ENCODE measurements at places on chromosomes 5 and 9.
A peak's percentile ranks its signal among the peaks of the same experiment; 100 is the strongest.

DNA sequence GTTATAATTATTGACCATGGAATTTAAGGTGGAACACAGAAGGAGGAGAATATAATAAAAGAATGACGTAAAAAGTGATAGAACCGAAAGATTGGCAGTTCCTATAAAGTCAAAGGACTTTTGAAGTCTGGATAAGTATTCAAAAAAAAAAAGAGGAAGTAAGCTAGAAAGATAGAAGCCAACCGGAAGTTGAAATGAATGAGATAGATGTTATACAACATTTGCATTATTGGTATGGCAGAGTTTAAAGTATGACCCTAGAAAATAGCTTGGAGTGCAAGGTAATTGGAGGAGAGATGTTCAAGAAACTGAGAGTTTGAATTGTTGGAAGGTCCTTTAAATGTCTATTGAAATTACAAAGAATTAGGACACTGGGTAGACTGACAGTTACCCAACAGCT is 293.6 kb downstream of the FER start:
- DNase-seq: no peak

GRCh38 chr9:83449983-83450382 is 88.2 kb downstream of the FRMD3 start:
- no peak for DNase-seq

DNA sequence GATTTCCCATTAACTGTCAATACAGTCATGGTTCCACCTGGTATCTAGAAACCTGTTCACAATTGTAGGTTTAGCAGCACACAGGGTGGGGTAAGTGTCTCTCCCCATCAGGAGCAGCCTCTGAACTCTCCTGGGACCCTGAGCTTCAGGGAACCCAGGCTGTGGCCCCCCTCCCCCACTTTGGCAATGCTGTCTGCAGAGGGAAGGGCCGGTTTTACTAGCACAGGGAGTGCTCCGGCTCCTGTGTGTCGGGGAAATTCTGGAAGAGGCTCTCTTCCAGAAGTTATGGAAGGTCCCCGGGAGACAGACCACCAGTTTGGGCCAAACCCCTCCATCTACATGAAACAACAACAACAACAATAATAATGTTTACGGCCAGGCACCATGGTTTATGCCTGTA is 9.9 kb downstream of the DAB2IP start:
- no peak for DNase-seq

DNA sequence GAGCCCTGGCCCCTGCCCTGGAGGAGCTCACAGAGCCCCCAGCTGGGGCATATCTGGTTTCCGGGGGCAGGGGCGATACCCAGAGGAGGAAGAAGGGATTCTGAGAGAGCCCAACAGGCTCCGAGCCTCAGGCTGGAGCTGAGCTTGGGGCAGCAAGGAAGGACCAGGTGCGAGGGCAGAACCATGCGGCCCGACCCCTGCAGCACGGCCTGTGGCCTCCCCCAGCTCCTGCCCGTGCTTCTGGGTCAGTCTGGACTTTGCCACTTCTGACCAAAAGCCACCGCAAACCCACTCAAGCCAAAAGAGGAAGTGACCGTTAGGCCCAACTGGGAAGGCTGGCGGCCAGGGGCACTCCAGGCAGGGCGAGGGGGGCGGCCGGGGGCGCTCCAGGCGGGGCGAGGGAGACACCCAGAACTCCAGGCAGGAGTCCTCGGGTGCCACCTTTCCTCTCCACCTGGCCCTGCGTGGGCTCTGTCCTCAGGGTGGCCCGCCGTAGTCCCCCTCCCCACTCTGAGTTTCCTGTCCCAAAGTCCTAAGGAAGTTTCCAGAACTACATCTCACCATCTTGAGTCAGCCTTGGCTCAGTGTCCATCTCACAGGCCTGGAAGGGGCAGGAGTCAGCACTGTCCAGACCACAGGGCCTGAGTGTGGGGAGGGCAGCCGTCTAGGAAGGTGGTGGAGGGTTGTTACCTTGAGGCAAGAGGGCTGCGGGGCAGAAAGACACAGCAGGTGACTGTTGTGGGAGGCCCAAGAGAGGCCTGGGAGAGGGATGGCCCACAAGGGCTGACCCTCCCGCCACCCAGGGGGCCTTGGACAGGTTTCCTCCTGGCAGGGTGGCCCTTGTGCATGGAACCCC is 946 bp upstream of the LTC4S start:
- no peak for DNase-seq

DNA sequence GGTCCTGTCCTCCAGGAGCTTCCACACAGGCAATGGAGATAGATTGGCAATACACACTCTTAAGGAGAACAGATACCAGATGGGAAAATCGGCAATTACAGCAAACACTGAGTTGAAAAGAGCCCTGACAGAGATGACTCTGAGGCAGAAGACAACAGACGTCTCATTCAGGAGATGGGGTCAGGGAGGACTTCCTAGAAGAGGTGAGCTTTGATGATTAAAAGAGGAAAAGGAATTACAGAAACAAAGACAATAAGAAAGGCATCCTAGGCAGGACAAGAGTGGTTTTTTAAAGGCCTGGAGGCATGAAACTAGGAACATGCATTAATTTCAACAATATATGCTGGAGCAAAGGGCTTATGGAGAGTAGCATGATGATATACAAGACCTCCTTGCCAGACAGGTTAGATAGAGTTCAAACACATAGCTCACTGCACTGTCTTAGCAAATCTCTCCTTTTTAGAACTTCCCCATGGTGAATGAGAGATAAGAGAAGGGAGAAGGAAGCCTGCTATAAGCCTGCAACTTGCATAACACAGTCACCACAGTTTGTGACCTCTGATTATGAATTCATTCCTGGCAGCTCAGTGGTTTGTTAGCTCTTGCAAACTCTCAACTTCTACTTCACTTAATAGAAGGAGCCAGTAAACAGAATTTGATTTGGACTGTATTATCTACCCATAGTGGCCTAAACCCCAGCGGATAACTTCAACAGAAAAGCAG is 48.5 kb downstream of the SIL1 start:
- DNase-seq: no peak

- peak; percentile 40 for DNase-seq
Observed at GRCh38 chr9:107784235-107784958, 294.8 kb upstream of the KLF4 start.

GRCh38 chr9:1869843-1870242 is 145.3 kb upstream of the SMARCA2 start:
- DNase-seq: peak; percentile 85

DNA sequence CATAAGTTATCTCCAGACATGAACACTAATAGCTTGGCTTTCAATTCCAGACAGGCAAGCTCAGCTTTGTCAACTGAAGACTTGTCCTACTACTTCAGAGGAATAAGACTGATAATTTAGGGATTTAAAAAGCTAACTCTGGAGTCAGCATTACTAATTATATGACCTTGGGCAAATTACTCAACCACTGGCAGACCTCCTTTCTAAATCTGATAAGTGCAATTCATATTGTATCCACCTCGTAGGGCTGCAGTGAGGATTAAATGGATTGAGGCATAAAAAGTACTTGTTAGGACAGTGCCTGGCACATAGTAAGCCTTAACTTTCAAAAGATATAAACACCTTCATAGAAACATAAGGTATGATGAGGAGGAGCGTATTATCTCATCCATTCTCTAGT is 104.4 kb downstream of the KLHL3 start:
- no peak for DNase-seq

DNA sequence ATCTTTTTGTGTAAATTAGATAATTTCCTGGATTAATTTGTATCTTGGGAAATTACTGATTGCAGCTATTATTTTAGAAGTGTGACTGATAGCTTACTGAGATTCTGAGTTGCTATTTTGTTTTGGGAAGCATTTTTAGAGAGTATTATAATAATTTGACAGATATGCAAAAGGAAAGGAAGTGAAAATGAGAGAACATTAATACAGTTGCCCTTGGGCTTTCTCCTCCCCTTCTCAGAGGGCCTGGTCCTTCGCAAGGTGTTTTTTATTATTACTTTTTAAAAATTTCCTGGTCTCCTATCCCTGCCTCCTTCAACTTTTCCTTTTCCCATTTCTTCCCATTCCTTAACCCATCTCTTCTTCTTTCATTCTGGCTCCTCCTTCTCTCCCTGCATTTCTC is 32.6 kb downstream of the UBAP1 start:
- no peak for DNase-seq

DNA sequence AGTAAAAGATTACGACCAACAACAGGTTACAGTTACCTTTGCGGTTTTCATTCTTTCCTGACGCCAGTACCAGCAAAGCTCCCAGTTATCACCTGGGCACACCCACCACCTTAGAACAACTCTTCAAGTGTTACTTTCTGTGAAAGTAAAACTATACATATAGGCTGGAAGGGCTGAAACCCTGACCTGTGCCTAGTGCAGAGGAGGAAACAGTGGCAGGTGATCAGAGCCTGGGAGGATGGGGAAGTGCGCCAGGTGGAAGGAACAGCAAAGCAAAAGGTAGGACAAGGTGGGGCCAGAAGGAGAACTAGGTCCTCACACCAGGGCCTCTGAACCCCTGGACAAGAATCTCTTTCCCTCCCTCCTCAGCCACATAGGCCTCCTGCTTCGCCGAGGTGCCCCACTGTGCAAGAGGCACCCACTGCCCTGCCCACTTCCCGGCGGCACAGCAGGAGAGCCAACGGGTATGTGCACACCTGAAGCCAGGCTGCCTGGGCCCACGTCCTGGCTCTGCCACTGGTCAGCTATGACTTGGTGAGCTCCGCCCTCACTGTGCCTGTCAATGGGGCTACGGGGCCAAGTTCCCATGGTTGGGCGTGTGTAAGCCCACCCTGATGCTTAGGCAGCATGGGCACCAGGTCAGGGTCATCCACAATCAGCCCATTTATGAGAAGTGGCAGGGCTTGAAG is 26.9 kb downstream of the BICD2 start:
- DNase-seq: no peak
